ENCODE measurements at places on chromosomes 6 and 20. TPM values are rescaled to one million over a fixed set of nuclear protein-coding genes. Genes with fewer than 3 reads are reported as not detected.
A peak's percentile ranks its signal among the peaks of the same experiment; 100 is the strongest.

GHRH gene
- not detected for total RNA-seq

DNA sequence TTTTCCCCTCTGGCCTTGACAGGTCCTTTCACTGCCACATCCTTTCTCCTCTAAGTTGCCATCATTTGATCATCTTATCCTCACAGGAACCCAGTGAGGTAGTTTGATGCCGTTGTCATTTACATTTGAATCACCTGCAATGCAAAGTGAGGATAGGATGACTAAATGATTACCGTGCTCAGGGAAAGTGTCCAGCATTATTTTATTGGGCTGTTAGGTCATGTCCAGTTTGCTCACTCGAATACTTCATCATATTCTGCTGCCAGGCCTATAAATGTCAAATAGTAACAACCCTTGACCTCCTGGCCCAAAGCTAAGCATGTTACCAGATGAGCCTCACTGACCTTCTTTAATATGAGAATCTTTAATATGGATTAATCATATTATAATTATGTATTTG lies 1068.7 kb upstream of the FLRT3 start:
- H3K4me1 ChIP-seq: no peaks in the 10 kb centered on the region
- DNase-seq: no peak
- H3K27me3 ChIP-seq: no peaks in the 10 kb centered on the region
- H3K36me3 ChIP-seq: no peaks in the 10 kb centered on the region
- no peak overlapping the region for H3K4me3 ChIP-seq
- no peak overlapping the region for H3K27ac ChIP-seq

GRCh38 chr20:17627101-17627955 lies 54.7 kb downstream of the RRBP1 start:
- peak; percentile 13 for DNase-seq
- H3K27me3 ChIP-seq: peaks cover 15% of the 10 kb centered on the region
- H3K4me3 ChIP-seq: no peak overlapping the region
- H3K4me1 ChIP-seq: peaks cover 41% of the 10 kb centered on the region

- no peak overlapping the region for H3K4me3 ChIP-seq
- H3K36me3 ChIP-seq: no peaks in the 10 kb centered on the region
- peak overlapping the region; percentile 57 for H3K27ac ChIP-seq
- DNase-seq: no peak
Measured at GRCh38 chr6:37584654-37585522, 85.2 kb upstream of the CCDC167 start.

GRCh38 chr6:111551521-111552231 lies 54.0 kb downstream of the TRAF3IP2 start:
- no peaks in the 10 kb centered on the region for H3K36me3 ChIP-seq
- H3K27ac ChIP-seq: peak overlapping the region; percentile 76
- H3K27me3 ChIP-seq: no peaks in the 10 kb centered on the region
- H3K4me3 ChIP-seq: peak overlapping the region; percentile 65
- peaks cover 19% of the 10 kb centered on the region for H3K4me1 ChIP-seq

Data from glutamatergic neuron (in vitro differentiated cells).